Epithelial cell of proximal tubule (primary cell): ENCODE measurements at places on chromosomes 12 and 14.

DNA sequence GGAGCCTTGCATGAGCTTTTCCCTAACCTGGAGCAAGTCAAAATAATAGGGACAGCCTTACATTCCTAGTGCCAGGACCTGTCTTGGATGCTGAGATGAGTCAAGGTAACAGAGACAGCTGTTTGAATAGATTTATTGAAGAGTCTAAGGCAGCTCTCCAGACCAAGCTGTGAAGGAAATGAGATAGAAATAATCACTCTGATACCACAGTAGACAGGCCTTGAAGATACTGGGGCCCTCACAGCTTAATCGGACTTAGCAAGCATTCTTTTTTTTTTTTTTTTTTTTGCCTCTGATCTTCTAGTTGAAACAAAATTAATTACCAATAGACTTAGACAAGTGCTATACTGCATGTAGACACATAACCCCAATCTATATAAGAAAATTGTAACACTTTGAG, 3.1 kb upstream of the RNASE9 start:
- DNase-seq = no peak

DNA sequence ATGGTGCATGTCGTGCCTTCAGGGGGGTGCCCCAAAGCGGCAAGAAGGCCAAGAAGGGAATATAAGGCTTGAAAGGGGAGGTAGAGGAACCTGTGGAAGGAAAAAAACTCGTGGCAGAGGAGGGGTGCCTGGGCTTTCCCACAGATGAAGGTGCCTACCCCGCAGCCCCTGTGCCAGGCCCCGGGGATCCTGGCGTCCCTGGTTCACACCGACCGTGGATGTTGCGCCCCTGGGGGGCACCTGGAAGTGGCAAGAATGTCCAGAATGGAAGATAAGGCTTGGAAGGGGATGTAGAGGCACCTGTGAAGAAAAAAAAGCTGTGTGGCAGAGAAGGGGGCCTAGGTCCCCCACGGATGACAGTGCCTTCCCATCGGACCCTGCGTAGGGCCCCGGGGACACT, 282.2 kb downstream of the ALG10 start:
- DNase-seq = no peak

- no peak for DNase-seq
Observed at GRCh38 chr14:49566714-49567113, 19.5 kb downstream of the RPS29 start.

- DNase-seq = no peak
Observed at GRCh38 chr14:104680806-104681688, 8.4 kb upstream of the INF2 start.

DNA sequence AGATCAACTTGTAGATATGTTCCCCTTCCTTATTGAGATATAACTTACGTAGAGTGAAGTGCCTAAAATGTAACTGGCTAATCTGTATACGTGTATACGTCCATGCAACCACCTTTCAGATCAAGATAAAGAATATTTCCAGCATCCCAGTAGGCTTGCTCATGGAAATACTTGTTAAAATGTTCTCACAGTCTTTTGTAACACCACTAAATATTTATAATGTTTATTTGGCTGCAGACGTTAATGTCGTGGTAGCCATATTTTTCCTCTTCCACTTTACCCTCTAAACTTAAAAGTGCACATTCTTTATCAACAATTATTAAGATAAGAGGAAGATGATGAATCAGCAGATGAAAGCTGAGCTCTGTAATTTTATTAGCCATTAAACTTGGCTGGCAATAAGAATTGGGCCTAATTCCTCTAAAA, 447.4 kb downstream of the AEBP2 start:
- no peak for DNase-seq

- no peak for DNase-seq
Observed at GRCh38 chr14:61564618-61565091, 130.7 kb upstream of the HIF1A start.

DNA sequence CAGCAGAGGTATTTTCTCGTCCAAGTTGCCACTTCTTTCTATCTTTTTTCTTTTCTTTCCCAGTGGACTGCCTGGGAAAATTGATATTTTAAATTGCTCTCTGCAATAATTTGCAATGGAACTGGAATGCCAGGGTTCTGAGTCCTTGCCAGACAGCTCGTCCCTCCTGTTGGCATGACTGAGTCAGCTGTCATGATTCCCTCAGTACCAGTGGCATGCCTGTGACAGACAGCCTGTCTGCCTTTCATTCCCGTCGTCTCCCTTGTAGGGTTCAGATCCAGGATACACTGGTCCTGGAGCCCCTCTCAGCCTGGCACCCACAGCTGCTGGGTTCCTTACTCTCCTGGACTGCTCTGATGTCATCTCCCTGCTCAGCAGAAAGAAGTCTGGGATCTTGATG, 84.8 kb downstream of the PTPN11 start:
- DNase-seq = no peak

- DNase-seq = peak; percentile 4
Observed at GRCh38 chr12:130715998-130716968, at the start of gene RIMBP2. Gene RIMBP2, minus strand, starts transcription at chr12:130716299. Its CDS starts 237,286 bp downstream, at chr12:130479013.

DNA sequence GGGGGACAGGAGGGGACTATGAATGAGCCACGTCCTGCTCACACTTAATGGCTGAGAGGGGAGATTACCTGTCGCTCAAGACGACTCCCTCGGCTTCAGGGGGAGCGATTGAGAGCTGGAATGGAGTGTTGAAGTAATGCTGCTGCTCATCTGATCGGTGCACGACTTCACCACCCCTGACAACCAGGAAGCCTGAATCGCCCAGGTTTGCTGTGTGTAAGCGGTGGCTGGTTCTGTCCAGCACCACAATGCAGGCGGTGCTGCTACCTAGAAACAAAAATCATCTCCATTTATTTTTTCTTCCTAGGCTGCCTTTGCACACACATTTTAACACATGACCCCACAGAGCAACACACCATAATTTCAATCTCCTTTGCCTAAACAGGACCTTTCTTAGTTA, 37.3 kb downstream of the PPTC7 start:
- DNase-seq = no peak

DNA sequence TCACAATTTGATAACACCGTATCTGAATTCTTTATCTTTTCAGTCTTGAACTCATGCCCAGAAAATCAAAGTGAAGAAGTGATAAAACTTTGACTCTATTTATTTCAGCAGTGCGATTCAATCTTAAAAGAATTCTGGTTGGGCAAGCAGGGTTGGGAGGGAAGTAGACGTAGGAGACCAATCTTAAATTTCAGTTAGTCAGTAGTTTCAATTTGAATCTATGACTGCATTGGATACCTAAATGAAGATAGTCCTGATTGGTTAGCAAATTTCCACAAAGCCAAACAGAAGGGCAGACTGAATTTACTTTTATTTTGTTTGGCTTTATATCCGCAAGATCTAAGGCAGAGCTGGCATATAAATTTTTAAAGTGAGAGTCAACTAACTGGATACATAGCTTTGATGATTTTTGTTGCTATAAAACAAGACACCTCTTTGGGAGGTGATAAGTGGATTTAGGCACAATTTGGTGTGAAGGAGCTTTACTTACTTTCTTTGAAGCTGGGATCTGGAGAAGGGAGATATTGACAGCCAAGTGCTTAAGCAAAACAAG, 2.6 kb downstream of the ACSS3 start:
- no peak for DNase-seq

DNA sequence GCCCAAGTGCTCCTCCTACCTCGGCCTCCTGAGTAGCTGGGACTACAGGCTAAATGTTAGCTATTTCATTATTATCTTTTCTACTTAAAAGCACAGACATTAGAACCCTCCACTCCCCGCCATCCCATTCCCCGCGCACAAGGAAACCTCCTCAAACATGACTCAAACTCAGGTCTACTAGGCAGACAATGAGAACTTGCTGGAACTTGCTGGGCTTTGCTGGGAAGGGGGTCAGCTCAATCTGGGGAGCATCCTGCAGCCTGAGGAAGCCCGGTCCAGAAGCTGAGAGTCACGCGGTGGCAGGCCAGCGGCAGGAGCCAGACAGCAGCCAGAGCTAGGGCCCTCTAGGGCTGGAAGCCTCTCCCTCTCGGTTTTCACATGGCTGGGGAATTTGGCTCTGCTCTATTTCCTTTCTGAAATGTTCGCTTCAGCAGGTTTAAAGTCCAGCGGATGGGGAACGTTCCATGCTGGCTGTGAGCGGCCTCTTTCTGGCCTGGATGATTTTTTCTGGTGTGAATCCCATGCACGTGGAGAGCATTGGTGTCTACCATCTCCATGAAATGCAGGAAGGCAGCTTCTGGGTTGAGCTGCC, 68.5 kb downstream of the SLC6A12 start:
- DNase-seq = peak; percentile 67

DNA sequence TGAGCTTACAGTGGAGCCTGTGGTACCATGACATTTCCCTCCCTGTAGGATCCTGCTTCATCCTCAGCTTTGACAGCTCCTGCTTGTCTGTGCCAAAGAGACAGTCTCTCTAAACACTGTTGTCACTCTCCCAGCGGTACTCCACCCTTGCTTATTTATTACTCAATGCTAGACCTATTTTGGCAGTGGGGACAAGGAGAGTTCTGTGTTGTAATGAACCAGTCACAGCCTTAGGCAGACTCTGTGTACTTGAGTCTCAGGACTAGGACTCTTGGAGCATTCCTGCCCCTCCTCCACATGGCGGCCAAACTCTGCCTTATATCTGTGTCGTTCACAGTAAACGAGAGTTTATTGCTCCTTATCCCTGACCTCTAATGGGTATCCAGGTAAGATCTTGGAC, 70.9 kb downstream of the PIK3C2G start:
- DNase-seq = no peak

DNA sequence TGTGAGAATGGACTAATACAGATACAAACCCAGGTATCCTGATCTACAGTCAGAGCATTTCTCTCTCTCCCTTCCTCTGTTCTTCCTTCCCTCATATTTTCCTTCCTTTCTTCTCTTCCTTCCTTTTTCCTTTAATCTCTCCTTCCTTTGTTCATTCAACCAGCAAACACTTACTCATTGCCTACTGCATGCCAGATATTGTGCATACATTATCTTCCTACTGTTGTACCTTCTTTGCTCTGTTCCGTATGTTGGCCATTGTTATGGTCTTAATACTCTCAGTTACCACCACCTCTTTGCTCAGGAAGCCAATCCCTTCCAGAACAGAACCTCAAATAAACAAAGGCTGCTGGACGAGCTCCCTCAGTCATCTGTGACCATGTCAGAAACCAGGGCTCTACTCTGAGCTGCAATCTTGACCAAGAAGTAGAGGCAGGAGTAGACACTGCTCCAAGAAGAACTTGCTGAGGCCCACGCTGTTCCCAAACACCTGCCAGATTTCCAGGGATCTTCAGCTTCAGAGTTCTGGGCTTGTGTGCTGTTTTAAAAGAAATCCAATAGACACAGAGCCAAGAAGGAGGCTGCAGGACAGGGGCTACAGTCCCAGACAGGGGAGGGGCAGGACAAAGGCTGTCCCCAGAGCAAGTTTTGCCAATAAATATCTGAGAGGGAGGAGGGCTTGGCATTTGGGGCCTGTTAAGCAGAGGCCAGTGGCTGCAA, 526.7 kb upstream of the TBX3 start:
- no peak for DNase-seq

GRCh38 chr12:108457734-108458361, 57.2 kb upstream of the FICD start:
- DNase-seq = no peak
